ENCODE measurements at places on chromosomes 7 and 10.
A peak's percentile ranks its signal among the peaks of the same experiment; 100 is the strongest.

GRCh38 chr10:80201608-80202141 lies 3.7 kb downstream of the ANXA11 start:
- no peaks in the 10 kb centered on the region for H3K27me3 ChIP-seq
- peaks cover 17% of the 10 kb centered on the region for H3K36me3 ChIP-seq
- H3K27ac ChIP-seq, result peak overlapping the region; percentile 99
- peaks cover 77% of the 10 kb centered on the region for H3K4me1 ChIP-seq
- H3K4me3 ChIP-seq, result peak overlapping the region; percentile 12
- DNase-seq, result peak; percentile 44

- peaks cover 63% of the 10 kb centered on the region for H3K4me1 ChIP-seq
- no peak for DNase-seq
- H3K36me3 ChIP-seq, result peaks cover 4% of the 10 kb centered on the region
- H3K4me3 ChIP-seq, result peak overlapping the region; percentile 52
- no peaks in the 10 kb centered on the region for H3K27me3 ChIP-seq
Measured at GRCh38 chr7:143408252-143408685, 387 bp downstream of the EPHA1 start.

DNA sequence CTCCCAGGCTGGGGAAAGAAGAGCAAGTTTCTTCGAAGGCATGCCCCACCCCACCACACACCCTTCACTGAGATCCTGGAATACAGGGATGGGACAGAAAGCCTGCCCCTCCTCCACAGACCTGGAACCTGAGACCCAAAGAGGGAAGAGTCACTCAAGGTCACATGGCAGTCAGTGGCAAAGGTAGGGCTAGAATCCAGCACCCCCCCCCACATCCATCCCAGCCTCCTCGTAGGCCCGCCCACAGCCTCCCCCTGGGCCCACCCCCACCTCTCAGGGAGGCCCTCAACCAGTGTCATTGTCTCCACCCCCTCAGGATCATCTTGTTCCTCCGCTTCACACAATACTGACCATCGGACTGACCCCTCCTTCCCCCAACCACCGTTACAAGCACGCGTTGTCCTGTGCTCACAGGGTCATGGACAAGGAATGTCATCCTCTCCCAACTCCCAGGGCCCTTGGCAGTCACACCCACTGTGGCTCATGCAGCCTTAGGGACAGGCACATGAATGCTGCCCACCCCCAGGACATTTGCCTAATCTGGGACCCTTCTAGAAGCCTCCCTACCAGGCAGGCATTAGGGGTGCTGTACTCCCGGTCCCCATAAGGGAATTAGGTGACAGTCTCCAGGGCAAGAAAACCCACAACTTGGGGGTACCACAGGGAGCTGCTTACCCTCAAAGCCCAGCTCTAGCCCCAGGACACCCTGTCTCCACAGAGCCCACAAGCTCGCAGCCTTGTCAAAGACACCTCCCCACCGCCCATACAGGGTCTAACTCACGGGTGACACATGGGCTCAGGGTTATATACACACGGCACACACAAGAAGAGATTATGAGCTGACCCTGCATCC lies 1.4 kb downstream of the KCNH2 start:
- no peak for DNase-seq
- H3K27ac ChIP-seq, result no peak overlapping the region
- H3K4me3 ChIP-seq, result peak overlapping the region; percentile 25

DNA sequence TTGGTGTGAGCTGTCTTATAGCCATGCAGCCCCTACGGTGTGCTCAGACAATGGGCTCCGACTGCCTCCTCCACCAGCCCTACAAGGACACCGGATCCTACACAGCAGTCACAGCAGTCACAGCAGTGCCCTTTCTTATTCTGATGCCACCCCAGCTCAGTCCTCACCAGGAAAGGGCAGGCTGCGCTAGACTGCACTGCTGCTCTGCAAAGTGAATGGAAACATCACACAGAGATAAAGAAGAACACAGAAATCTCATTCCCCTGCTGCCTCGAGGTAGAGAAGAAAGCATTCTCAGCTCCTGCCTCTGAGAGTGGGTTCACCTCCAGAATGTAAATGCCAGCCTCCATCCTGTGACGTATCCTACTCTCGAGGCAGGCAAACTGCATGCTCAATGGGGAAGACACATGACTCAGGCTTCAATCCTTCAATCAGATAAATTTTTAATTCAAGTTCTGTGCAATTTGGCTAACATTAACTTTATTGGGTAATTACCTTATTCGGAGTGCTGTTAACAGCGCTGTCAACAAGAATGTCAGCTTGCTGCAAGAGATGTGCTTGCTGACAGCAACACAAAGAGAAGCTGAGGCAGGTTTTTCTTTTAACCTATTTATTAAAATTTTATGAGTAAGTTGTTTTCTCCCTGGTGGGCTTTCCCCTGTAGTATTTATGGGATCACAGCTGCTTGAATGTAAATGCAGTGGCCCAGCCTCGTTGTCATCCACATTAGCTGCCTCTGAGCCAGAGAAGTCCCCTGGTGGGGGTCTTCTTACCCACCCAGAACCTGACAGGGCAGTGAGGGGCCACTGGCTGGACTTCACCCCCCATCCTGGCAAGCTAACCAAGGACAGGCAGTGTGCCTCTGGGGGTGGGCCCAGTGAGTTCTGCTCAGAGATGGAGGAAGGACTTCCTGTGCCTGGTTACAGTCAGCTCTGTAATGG lies 241.3 kb upstream of the KMT2E start:
- DNase-seq, result no peak
- no peaks in the 10 kb centered on the region for H3K4me1 ChIP-seq
- no peak overlapping the region for H3K4me3 ChIP-seq
- H3K27ac ChIP-seq, result no peak overlapping the region
- no peaks in the 10 kb centered on the region for H3K27me3 ChIP-seq
- H3K36me3 ChIP-seq, result no peaks in the 10 kb centered on the region

DNA sequence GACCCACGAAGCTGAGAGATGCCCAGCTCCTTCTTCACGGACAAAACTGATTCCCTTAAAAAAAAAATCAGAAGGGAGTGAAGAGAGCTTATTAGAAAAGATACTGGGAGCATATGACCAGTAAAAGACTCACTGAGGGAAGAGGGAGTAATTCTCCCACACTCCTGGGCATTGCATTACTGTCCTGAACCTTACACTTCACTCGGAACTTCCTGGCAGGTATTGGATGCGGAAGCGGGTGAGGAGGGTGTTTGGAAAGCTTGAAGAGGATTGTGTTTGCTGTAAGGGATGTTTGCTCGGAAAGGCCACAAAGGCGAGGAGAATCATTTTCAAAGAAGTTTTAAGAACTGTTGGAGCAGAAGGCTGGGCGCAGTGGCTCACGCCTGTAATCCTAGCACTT lies 375 bp downstream of the HKDC1 start:
- peak; percentile 84 for DNase-seq
- no peaks in the 10 kb centered on the region for H3K36me3 ChIP-seq
- H3K4me1 ChIP-seq, result peaks cover 35% of the 10 kb centered on the region
- H3K27ac ChIP-seq, result peak overlapping the region; percentile 83
- peak overlapping the region; percentile 74 for H3K4me3 ChIP-seq

DNA sequence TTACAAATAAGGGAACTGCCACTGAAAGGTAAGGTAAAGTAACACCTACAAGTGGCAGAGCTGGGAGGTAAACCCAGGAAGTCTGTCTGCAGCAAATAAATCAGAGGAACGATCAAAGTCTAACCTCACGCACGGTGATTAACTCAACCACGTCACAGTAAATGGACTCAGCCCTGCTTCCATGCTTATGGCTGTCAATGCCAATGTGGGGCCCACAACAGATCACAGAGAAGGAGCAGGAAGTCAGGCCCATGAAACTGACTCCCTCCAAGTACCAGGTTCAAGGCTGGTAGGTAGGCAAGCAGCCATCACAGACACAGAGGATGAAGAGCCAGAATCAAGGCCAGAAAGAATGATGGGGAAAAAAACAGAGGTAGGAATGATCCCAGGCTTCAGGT lies 38.0 kb upstream of the ACSL5 start:
- H3K36me3 ChIP-seq, result no peaks in the 10 kb centered on the region
- peak; percentile 97 for DNase-seq
- H3K27me3 ChIP-seq, result no peaks in the 10 kb centered on the region
- H3K4me1 ChIP-seq, result peaks cover 60% of the 10 kb centered on the region
- peak overlapping the region; percentile 84 for H3K27ac ChIP-seq
- H3K4me3 ChIP-seq, result no peak overlapping the region

All from small intestine (tissue), 16 donors.